Activated naive CD4-positive, alpha-beta T cell (primary cell): ENCODE measurements at places on chromosomes 11 and 22.

- no peak for DNase-seq
Measured at GRCh38 chr22:28450109-28450508, 229.5 kb downstream of the TTC28 start.

GRCh38 chr11:131288521-131289091 is 81.8 kb upstream of the NTM start:
- DNase-seq = no peak

- no peak for DNase-seq
Measured at GRCh38 chr11:83678831-83679584, 392.8 kb upstream of the CCDC90B start.

GRCh38 chr22:47060718-47061117 is 298.3 kb downstream of the TBC1D22A start:
- no peak for DNase-seq

GRCh38 chr11:119764108-119764868 is 35.3 kb upstream of the NECTIN1 start:
- DNase-seq = no peak

DNA sequence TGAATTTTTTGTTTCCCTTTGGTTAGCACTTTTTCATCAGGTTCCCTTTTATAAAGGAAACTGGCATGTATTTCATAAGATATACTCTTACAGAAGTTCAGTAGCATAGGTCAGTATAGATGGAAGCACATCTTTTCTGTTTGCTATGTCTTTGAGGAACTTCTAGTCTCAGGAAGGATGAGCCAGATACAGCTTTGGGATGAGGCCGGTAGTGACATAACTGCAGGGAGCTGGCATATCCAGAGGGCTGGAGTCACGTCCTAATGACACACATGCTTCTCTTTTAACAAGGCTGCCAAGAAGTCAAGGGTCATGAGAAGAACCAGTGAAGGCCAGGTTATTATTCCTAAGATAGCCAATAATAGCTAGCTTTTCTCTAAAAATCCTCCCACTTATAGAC is 33.3 kb upstream of the ADSL start:
- no peak for DNase-seq

GRCh38 chr22:30224161-30224857 is 22.2 kb downstream of the LIF start:
- DNase-seq = no peak

- no peak for DNase-seq
Measured at GRCh38 chr11:6567371-6567745, 36.1 kb downstream of the RRP8 start.

DNA sequence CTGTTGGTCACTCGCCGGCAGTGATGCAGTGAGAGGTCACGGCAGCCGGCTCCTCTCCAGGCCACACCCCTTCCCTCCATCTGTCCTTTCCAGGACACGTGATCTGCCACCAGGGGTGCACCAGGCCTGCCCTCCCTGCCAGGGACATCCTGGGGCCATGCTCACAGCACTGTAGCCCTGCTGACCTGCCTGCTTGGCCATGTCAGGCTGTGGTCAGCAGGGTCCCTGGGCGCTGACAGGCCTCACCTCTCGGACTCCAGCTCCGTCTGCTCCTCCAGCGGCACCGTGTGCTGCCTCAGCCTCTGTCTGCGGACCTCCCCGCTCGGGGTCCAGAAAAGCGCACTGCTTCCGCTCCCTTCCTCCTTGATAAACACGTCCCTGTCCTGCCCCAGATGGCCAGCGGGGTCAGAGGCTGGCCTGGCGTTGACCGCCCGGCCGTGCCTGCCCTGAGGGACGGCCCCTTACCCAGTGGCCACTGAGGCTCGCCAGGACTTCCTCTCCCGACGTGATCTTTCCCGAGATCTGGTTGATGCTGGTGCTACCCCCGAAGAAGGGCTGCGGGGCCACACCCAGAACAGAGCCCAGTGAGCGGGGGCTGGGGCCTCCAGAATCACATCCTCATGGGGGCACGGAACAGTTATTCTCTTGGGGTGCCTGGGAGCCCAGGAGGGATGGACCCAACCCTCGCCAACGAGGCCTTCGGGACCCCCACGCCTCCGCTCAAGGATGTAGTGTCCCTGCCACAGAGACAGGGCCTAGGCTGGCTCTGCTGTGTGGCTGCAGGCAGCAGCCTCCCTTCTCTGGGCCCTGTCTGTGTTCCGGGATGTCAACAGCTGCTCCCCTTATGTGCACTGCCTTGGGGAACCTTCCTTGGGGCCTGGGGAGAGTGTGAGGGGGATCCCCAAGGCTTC is 36.3 kb upstream of the CARS1 start:
- no peak for DNase-seq

- no peak for DNase-seq
Measured at GRCh38 chr11:103842191-103842590, 194.2 kb upstream of the DDI1 start.

DNA sequence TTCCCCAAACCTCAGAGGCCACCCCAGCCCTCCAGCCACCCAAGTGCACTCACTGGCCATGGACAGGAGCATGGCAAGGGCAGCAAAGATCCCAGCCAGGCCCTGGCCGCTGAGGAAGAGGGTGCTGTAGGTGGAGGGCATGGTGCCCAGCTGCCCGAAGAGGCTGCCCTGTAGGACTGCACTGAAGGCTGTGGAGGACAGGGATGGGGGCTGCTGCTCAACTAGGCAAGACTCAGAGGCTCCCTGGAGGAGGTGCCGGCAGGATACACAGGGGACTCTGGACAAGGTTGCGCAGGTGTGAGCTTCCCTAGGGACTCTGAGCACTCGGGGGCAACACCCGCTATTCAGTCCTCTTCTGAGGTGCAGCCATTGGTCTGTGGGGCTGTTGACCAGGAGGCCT is 3.1 kb downstream of the SLC29A2 start:
- DNase-seq = no peak

GRCh38 chr11:102610200-102610599 is 14.9 kb downstream of the MMP20 start:
- no peak for DNase-seq

DNA sequence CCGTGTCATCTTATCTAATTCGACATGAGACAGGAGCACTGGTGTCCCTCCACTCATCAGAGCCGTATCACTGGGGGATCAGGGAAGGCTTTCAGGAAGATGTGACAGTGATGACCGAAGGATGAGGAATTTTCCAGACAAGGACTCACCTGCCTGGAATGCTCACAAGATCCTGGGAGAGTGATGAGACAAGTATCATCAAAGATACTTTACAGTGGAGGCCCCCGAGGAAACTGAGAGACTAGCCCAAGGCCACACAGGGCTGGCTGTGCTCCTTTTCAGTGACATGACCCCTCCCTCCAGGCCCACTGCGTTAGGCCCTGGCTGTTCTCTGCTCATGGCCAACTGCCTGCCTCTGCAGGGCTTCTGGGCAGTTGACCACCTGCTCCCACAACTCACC is 13.0 kb downstream of the CLPB start:
- no peak for DNase-seq

DNA sequence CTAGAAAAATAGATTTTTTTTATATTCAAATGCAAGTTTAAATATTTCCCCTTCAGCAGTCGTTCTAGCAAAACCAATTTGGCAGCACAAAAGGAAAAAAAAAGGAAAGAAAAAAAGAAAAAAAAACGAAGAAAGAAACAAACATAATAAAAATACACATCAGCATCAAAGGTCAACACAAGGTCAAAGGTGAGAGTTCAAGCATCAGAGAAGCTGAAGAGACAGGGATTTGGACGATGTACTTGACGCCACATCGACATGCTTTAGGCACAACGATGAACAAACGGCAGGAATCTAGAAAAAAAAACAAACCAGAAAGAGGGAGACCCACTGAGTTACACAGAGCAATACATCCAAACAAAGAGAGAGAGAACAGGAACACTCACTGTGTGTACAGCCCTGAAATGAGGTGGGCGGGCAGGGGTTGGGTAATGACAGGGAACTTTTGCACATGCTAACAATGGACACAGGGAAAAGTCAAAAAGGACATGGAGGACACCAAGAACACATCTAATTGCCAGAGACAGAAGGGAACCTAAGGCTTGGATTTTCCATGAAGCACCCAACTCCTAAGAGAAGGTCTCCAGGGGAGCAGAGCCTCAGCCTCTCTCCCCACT is 19.8 kb upstream of the RAPSN start:
- no peak for DNase-seq

DNA sequence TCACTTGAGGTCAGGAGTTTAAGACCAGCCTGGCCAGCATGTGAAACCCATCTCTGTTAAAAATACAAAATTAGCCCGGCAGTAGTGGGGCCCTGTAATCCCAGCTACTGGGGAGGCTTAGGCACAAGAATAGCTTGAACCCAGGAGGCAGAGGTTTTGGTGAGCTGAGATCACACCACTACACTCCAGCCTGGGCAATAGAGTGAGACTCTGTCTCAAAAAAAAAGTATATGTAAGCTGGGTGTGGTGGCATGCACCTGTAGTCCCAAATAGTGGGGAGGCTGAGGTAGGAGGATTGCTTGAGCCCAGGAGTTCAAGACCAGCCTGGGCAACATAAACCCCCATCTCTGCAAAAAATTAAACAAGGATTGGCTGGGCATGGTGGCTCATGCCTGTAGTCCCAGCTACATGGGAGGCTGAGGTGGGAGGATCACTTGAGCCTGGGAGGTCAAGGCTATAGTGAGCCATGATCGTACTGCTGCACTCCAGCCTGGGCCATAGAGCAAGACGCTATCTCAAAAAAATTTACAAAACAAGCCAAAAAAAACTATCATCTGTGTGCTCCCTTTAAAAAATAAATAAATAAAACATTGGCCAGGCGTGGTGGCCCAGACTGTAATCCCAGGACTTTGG is 10.8 kb downstream of the CRKL start:
- no peak for DNase-seq

- no peak for DNase-seq
Measured at GRCh38 chr22:35410663-35411034, 10.7 kb downstream of the MCM5 start.

DNA sequence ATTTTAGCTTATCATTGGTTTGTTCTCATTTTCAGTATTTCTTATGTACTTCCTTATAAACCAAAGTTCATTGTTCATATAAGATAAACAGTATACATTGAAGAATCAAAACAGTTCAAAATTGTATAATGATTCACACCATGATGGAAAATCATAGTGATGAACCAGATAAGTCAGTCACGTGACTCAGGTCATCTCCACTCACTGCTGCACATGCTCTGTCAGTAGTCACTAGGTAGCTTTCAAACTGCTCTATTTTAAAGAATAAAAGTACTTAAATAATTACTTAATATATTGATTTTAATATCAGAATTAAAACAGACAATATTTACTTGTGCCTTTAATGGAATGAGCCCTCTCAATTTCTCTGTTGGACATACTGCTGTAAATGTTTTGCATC is 37.5 kb downstream of the PDHX start:
- DNase-seq = no peak

DNA sequence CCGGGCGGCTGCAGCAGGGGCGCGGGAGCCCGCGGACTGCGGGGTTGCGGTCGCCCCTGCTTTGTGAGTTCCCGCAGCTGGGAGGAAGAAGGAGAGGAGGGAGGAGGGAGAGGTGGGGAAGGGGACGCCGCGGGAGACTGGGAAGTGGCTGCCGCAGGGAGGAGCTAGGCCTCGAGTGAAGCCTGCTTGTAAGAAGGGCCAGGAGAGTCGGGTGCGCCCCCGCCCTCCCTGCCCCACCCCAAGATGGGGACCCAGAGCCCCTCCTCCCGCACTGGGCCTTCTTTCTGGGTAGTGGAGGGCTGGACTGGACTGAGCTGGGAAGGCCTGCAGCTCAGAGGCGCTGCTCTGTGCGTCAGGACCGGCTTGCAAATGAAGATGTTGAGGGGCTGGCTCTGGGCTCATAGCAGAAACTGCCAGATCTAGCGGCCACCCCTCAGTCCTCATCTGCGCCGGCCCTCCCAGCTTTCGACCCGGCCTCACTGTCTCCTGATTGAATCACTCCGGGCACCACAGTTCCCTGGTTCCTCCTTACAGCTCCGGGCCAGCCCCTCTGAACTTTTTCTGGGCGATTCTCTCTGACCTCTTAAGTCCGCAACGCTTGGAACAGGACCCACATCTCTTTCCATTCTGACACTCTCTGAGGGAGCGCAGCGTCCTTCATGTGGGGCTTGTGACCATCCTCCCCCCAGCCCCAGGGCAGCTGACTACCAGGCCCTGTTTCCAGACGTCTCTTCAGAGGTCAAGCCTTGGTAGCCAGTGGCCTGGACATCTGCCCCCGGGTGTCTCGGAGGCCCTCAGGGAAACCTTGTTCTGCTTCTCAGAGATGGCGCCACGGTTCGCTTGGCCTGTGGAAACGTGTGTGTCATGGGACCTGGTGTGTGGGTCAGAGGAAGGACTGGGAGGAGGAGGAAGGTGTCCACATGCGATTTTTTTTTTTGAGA is 21.9 kb downstream of the SERPINH1 start:
- no peak for DNase-seq

DNA sequence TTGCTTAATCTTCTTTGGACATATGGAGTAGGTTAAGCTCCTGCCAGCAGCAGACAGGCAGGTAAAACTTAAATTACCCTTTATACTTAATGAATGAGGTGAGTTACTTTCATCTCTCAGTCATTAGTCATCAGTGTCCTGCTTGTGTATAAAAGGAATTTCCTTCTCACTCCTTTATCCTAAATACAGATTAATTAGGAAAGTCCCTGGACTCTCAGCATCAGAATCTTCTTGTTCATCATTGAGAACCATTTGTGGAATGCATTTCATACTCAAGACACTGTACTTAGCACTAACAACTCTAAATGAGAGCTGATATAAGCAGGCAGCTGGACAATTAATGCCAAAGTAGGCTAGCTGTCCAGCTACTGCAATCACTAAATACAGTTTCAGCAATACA is 630.4 kb downstream of the METTL15 start:
- no peak for DNase-seq

- no peak for DNase-seq
Measured at GRCh38 chr11:118621071-118621783, 13.8 kb downstream of the PHLDB1 start.

DNA sequence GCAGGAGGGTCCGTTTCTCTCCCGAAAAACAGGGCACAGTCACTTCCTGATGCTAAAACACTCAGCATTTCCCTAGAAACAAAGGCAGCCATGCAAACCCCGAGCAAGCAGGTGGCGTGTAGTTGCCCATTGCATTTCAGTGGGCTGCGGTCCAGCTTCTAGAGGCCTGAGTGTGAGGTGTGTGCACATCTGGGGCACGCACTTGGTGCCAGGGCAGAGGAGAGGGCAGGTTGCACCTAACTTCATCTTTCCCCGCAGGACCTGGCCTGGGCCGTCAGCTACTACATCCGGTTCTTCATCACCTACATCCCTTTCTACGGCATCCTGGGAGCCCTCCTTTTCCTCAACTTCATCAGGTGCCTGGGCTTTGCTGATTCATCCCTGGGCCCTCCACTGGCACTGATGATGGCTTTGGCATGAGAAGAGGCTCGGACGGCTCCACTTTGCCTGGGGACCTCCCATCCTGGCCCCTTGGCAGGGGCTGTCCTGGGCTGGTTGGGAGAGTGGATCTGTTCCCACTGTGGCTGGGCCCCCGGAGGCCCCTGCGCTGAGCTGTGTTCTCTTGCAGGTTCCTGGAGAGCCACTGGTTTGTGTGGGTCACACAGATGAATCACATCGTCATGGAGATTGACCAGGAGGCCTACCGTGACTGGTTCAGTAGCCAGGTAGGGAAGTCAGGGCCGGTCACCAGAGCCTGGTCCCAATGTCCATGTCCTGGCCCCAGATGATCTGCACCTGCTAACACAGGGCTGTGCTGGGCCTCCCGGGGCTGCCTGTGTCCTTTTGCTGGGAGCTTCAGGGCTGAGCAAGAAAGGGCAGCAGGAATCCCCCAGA is 28.4 kb downstream of the FADS3 start:
- DNase-seq = no peak
